ENCODE measurements at places on chromosomes 7 and 10.

DNA sequence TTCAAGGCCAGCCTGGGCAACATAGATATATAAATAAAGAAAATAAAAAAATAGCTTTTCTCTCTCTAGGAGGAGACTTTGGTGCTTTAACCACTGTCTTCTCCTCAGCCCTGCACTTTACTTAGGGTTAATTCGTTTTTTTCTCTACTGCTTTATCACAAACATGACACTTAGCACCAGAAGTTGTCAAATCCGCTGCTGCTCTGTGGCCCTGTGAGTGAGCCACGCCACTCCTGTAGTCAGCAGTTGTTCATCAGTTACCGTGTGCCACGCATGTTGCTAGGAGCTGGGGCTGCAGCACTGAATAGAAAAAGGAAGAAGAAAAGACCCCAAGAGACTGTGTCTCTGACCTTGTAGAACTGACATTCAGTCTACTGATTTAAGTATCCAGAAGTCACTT is 232.6 kb downstream of the CELF2 start:
- DNase-seq, result no peak

- DNase-seq, result no peak
Measured at GRCh38 chr10:132687893-132688579, 97.9 kb downstream of the NKX6-2 start.

- DNase-seq, result peak; percentile 38
Measured at GRCh38 chr7:102415685-102416225, 17.6 kb upstream of the ORAI2 start.

GRCh38 chr10:6198171-6198570 is 4.6 kb upstream of the PFKFB3 start:
- no peak for DNase-seq

GRCh38 chr10:13894412-13895093 is 307.8 kb downstream of the PRPF18 start:
- no peak for DNase-seq

Measured in transverse colon (tissue), 4 donors.